ENCODE measurements at places on chromosomes 5 and 9.
A peak's percentile ranks its signal among the peaks of the same experiment; 100 is the strongest.

DNA sequence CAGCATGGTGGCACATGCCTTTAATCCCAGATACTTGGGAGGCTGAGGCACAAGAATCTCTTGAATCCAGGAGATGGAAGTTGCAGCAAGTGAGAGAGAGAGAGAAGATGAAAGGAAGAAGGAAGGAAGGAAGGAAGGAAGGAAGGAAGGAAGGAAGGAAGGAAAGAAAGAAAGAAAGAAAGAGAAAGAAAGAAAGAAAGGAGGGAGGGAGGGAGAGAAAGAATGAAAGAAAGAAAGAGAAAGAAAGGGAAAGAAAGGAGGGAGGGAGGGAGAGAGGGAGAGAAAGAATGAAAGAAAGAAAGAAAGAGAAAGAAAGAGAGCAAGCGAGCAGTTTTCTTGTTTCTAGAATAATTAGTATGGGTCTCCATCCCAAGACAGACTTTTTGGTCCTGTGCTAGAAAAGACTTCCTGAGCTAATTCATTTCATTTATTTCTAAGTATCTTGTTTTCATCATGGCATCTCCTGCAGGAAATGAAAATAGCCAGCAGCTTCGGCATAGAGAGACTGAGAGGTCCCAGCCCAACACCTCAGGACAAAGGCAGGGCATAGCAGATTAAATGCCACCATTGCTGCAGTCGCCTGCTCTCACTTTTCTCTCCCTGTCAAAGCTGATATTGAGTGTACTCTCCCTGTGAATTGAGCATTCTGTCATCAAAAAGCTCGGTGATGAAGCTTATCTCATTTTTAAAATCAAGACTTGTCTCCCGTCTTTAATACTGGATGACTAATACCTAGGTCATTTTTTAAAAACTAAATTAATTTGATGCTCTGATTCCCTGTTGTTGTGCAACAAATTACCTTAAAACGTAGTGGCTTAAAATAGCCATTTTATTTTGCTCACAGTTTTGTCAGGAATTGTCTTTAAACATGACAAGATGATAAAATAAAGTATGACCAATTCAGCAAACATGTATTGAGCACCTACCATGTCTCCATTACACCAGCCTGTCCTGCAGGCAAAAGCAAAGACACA, 91.8 kb upstream of the ADRA1B start:
- DNase-seq, result peak; percentile 78

DNA sequence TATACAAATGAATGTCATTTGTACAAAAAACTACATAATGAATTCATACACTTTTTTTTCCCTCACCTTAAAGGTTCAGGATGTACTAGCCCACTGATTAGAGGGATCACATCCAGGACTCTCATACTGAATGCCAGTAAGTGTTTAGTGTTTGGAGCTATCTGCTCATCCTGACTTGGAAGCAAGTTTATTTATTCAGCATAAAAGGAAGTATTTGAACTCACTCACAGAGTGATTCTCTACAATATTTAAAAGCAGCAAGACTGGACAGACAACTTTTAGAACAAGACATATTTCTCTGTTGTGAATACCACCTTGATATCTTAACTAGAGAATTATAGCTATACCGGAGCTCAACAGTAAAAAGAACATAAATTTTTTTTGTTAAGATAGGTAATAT, 14.8 kb upstream of the IQGAP2 start:
- peak; percentile 12 for DNase-seq

GRCh38 chr9:116073826-116074225, 79.8 kb upstream of the PAPPA start:
- DNase-seq, result peak; percentile 35

DNA sequence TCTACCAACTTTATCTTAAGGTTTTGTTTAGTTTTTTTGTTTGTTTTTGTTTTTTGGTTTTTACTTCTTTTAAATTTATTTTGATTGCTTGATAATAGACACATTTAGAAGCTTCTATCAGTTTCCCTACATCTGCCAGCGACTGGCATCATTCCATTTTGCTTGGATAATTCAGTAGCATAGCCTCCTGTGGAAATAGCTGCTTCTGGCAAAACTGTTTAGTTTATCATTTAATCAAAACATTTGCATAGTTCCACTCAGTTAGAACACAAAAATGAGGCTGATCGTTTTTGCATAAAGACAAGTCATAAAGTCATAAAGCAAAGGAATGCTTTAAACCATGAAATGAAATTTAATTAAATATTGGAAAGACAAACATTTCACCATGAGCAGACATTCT, 133.7 kb upstream of the NFIL3 start:
- DNase-seq, result no peak

GRCh38 chr9:127098916-127099553, 23.4 kb downstream of the ANGPTL2 start:
- DNase-seq, result no peak

DNA sequence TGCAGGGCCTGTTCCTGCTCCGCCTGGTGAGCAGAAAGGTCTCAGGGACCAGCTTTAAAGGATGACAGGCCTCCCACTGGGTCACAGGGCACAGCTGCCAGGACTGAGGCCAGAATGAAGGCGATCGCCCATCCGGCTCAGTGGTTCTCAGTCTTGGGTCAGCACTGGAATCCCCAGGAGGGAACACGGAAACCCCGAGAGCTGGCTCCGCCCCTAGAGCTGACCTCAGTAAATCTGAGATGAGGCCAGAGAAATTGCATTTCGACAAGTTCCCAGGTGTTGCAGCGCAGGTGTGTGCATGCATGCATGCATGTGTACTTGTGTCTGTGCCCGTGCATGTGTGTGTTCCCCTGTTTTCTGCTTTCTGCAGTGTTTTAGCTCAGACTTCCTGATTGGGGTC, 47.2 kb upstream of the KCNMB1 start:
- DNase-seq, result no peak

DNA sequence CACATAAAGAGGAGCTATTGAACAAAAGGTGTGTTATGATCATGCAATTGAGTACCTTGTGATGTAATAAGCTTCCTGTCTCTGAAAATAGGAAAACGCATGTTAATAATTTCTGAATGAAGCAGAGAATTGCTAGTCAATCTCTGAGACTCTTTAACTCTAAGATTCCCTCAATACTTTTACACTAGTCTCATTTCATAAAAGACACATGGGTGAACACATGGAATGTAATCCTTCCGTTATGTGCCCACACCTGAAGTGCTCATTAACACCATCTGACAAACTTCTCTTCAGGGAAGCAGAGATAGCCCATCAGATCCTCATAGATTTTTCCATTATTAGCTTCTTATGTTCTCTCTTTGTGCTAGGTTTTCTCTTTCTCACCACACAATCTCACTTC, 182.4 kb downstream of the TLR4 start:
- DNase-seq, result no peak

DNA sequence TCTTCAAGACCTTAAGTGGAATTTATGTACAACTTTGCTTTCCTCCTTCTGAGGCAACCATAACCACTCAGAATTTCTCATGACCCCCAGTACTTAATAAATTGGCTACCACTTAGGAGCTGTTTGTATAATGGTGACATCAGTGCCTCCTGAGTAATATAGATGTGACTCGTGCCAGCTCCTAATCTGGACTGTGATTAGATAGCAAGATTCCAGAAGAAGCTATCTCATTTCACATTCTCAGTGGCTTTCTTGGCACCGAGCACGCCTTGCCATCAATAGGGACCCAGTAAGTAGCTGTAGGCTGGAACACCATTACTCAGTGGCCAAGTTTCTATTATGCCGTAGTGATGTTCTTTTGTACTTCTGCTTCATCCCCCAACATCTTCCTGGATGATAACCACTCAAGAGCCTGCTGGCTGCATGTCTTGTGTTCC, 228.8 kb downstream of the CD180 start:
- no peak for DNase-seq

DNA sequence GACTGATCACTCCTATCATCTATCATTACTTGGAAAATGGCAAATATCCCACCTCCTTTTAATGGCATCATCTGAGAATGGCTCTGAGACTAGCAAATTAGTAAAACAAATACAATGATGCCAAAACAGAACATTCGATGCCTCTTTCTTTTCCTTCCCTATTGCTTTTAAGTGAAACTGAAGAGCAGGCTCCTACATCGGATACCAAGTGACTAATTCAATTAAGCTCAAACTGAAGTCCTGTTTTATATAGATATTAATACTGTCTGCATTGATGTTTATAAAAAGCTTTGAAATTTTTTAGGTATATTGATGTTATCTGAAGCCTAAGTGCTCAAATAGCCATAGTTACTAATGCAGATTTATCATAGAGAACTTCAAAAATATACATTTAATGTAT, 43.9 kb downstream of the SAXO1 start:
- DNase-seq, result no peak

DNA sequence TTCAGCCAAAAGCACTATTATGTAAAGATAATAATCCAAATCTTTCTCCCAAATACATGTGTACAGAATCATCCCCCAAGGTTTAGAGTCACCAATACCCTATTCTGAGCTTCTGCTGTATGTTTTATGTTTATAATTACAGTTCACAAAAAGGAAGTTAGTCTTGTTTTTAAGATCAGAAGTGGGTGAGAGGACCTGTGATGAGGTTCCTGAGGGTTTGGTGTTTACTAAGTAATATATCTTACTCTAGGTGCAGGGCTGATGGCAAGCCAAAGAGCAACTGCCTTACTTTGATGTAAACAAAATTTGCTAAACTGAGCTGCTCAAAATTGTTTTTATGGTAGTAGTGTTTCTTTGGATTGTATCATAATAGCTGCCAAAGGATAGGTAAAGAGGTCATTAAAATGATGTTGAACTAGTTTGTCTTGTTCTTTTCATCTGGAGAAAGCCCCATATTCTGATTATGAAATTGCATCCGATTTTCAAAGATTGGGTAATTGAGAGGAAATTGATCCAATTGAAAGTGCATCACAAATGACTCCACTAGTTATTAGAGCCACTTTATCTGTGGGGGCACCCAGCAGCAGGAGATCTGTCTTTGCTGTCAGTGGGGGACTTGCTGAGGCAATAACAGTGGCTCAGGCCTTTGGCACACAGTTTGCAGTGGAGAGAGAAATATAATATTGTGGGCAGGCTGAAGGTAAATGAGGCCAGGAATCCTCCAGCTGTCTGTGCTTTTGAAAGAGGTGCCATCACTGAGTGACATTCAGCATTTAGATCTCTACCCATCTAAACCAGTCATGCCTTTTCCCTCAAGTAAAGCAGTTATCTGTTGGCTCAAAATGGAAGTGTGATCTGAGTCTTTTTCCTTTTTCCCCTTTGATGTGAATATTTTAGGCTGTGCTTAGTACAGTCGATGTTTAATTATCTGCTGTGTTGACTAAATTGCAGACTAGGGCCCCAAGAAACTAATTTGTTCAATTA, 14.1 kb downstream of the TRIM32 start:
- DNase-seq, result peak; percentile 23

GRCh38 chr5:112957036-112957808, 19.4 kb upstream of the DCP2 start:
- no peak for DNase-seq

- no peak for DNase-seq
Observed at GRCh38 chr5:58477760-58478376, 13.4 kb upstream of the GAPT start.

- DNase-seq, result no peak
Observed at GRCh38 chr5:4205398-4205797, 609.8 kb downstream of the IRX1 start.

GRCh38 chr9:36078051-36078450, 41.3 kb downstream of the RECK start:
- no peak for DNase-seq

- DNase-seq, result no peak
Observed at GRCh38 chr5:78985725-78986223, 664 bp upstream of the ARSB start.

- DNase-seq, result peak; percentile 77
Observed at GRCh38 chr9:87878989-87879511, 3.6 kb upstream of the SPATA31E1 start.

- DNase-seq, result peak; percentile 13
Observed at GRCh38 chr5:63555874-63556273, 406.4 kb downstream of the HTR1A start.

GRCh38 chr5:73122875-73123810, 2.8 kb downstream of the TMEM171 start:
- DNase-seq, result peak; percentile 44
